ENCODE measurements at places on chromosomes 4 and X. TPM values are rescaled to one million over a fixed set of nuclear protein-coding genes. Genes with fewer than 3 reads are reported as not detected.

DNA sequence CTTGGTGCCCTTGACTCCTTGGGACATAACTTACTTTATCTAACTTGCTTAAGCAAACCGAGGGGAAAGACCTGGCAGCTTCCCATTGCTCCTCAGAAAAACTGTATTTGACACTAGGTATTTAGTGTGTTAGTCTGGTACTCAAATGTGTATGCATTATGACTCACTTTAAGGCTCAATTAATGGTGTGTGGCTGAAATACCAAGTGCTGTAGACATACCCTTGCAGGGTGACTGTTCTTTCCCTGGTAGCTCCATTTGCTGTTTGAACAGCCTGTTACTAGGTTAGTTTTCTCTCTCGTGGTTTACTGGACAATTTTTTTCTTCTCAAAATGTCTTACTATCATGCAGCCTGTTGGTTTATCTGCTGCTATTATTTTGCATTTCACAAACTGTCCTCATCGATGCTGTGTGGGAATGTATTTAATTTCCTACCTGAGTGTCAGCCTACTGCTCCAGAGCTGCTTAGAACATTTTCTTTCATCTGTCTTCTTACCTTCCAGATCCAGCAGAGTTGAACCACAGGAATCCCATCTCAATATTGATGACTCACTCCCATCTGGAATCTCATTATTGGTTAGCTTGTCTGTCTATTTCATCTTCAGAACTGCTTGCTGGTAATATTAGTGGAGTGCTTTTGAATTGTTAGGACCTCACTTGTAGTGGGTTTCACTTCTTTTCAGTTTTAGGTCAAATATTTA, 158.0 kb upstream of the FAT1 start:
- no peak for DNase-seq

GRCh38 chrX:107429090-107429489, 20.4 kb upstream of the FRMPD3 start:
- no peak for DNase-seq

Gene EDNRA
- total RNA-seq: 9.7 TPM

Gene BEX5
- total RNA-seq: 47.3 TPM

- DNase-seq: no peak
These were observed 2.2 kb upstream of the C4orf36 start for GRCh38 chr4:86894455-86894854.

Gene ADAM29
- total RNA-seq: 0.31 TPM

DNA sequence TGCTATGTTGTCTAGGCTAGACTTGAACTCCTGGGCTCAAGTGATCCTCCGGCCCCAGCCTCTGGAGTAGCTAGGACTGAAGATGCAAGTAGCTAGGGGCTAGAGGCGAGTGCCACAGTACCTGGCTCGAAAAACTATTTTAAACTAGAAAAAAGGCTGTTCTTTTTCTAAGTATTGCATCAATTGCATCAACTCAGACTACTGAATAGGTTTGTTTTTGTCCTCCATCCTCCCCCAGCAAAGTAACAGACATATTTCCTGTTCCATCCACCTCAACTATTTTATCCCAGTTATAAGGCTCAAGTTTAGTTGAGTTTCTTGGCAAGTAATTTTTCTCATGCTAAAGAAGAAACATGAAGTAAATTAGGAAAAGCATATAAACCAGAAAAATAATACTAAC, 4.1 kb downstream of the SH3RF1 start:
- DNase-seq: no peak

Gene VSIG4
- 22.6 TPM for total RNA-seq

Gene ZCCHC4
- total RNA-seq: 19.0 TPM

DNA sequence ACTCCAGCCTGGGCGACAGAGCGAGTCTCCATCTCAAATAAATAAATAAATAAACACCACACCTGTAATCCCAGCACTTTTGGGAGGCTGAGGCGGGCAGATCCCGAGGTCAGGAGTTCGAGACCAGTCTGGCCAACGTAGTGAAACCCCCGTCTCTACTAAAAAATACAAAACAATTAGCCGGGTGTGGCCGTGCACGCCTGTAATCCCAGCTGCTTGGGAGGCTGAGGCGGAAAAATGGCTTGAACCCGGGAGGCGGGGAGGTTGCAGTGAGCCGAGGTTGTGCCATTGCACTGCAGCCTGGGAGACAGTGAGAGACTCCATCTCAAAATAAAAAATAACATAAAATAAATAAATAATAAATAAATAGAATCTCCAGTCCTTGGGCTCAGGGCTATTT, 185.8 kb downstream of the SHOX start:
- no peak for DNase-seq

Gene CHIC1
- 20.9 TPM for total RNA-seq

GRCh38 chr4:47525154-47525819, 40.2 kb downstream of the ATP10D start:
- DNase-seq: no peak

All from occipital lobe (tissue), 3 donors.